ENCODE measurements at places on chromosomes 11 and 22.

DNA sequence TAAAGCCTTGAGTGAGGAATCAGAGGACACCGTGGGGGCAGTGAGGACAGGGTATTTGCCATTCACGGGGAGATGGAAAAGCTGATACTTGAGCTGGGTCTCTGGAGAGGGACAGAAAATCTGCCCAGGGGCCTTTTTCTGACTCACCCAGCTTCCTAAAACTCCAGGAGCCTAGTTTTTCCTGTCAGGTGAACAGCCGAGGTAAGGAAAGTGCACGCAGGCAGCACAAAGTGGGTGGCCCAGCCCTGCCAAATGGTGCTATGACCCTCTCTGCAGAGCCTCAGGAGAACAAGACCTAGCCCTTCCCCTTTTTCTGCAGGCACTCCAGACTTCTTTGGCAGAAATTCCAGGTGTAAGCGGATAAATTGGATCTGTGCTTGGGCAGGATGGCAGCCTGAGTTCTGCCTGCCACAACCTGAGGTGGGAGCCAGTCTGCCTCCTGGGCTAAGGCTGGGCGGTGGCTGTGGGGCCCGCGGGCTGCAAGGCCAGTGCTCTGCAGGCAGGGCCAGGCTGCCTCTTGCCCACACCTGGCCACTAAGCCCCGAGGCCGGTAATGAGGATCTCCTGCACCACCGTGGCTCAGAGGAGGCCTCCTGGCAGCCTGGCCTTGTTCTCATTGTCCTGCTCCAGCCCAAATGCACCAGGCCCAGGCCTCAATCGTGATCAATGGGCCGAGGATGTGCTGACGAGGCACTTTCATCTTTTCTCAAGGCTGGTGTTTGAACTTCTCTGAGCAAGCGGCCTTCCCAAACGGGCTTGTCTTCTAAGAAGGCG is 72.9 kb upstream of the LMO1 start:
- DNase-seq: no peak

GRCh38 chr11:111021131-111021530 is 224.4 kb upstream of the POU2AF2 start:
- peak; percentile 45 for DNase-seq

- peak; percentile 36 for DNase-seq
These were observed 345.0 kb upstream of the CCDC179 start for GRCh38 chr11:23205156-23205871.

- no peak for DNase-seq
These were observed 15.8 kb upstream of the TCF20 start for GRCh38 chr22:42286205-42286604.

- no peak for DNase-seq
These were observed 14.6 kb downstream of the TSPAN32 start for GRCh38 chr11:2316169-2316962.

- no peak for DNase-seq
These were observed 11.1 kb upstream of the LRRC10B start for GRCh38 chr11:61497473-61497872.

DNA sequence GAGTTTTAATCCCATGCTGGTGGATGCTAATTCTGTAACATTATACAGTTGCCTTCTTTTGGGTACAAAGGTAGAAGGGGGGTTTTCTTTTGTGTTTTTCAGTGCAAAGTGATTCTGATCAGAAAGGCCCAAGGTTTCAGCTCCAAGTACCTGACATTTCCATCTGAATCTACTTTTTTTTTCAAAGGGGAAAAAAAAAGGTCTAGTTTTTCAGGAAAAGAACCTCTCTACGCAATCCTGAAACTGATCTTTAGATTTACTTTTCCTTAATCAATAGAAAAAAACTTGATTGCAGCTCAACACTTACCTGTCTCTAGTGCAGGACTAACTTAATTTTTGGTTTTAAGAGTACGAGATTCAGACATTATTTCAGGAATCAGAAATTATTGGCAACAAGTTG is at the start of gene TECTA:
Gene TECTA, plus strand, starts transcription at position 301 of the 400 bp plus-strand sequence. CDS start 1,423 bp downstream, outside the sequence.
- no peak for DNase-seq

DNA sequence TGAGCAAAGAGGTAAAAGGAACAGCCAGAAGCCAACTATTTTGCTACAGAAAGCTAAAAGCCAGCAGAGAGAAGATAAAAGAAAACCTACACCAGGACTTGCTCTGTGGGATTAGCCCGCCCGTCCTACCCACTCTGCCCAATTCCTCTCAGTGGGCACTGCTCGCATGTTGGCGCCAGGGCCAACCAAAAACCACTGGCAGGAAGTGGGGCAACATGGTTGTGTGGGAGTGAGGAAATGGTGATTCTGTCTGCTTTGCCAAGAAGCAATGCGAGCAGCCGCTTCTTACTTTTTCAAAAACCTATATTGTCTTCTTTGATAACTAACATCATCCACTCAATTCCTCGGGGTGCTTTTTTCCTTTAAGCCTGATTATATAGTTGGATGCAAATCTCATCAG is 14.2 kb upstream of the APOA1 start:
- no peak for DNase-seq

Measured in adipocyte (in vitro differentiated cells).